Pericardium fibroblast (primary cell): ENCODE measurements at places on chromosomes 6 and 20. TPM values are rescaled to one million over a fixed set of nuclear protein-coding genes. Genes with fewer than 3 reads are reported as not detected.

KIAA1755 gene
- total RNA-seq: 1.4 and 2.7 TPM in 2 replicates

CFAP206 gene
- 0.12 TPM in 1 of 2 replicates, not detected in the other for total RNA-seq

SLC17A1 gene
- not detected in 2 replicates for total RNA-seq

SOX18 gene
- total RNA-seq: 0.58 and 0.77 TPM in 2 replicates

DEFB124 gene
- 2.1 TPM in 1 of 2 replicates, not detected in the other for total RNA-seq

FAM110A gene
- total RNA-seq: 1.8 and 4.4 TPM in 2 replicates

GHRH gene
- total RNA-seq: not detected in 2 replicates

ECT2L gene
- total RNA-seq: not detected in 2 replicates

SALL4 gene
- 0.09 TPM in 1 of 2 replicates, not detected in the other for total RNA-seq

GSTA3 gene
- not detected in 2 replicates for total RNA-seq

YIPF3 gene
- 119 and 131 TPM in 2 replicates for total RNA-seq
